ENCODE measurements at places on chromosomes 12 and 14.

- no peak for DNase-seq
These were observed 1.8 kb upstream of the CSRP2 start for GRCh38 chr12:76880519-76881023.

- no peak for DNase-seq
These were observed 66.5 kb downstream of the TBC1D30 start for GRCh38 chr12:64890873-64891468.

GRCh38 chr12:22231836-22232235 is 102.7 kb downstream of the ST8SIA1 start:
- DNase-seq: no peak

GRCh38 chr12:106387848-106388377 is 30.4 kb downstream of the POLR3B start:
- no peak for DNase-seq

GRCh38 chr14:73467377-73467776 is 9.0 kb upstream of the NUMB start:
- DNase-seq: no peak

DNA sequence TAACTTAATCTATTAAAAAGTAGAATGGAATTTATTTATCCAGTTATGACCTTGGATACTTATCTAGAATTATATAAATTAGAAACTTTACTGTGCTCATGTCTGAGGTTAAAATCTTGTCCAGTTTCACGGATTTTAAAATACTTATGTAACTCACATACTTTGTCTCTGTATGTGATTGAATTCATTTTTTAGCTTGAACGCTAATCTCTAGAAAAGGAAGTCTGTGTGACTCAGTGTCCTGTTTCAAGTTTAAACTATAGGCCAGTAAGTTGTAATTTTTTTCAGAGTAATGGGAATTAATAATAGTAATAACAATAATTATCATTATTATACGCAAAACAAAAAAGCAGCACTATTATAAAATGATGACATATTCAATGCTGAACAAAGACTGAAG is 168.6 kb downstream of the CPNE8 start:
- no peak for DNase-seq

- DNase-seq: no peak
These were observed at the start of gene FGF6 for GRCh38 chr12:4445156-4446101. TSS of gene FGF6 (minus strand) at chr12:4445815. CDS start at chr12:4445570, 245 bp downstream.

GRCh38 chr12:12024911-12025682 is 45.6 kb upstream of the BCL2L14 start:
- no peak for DNase-seq

- no peak for DNase-seq
These were observed 44.7 kb upstream of the GALNT9 start for GRCh38 chr12:132373901-132374611.

DNA sequence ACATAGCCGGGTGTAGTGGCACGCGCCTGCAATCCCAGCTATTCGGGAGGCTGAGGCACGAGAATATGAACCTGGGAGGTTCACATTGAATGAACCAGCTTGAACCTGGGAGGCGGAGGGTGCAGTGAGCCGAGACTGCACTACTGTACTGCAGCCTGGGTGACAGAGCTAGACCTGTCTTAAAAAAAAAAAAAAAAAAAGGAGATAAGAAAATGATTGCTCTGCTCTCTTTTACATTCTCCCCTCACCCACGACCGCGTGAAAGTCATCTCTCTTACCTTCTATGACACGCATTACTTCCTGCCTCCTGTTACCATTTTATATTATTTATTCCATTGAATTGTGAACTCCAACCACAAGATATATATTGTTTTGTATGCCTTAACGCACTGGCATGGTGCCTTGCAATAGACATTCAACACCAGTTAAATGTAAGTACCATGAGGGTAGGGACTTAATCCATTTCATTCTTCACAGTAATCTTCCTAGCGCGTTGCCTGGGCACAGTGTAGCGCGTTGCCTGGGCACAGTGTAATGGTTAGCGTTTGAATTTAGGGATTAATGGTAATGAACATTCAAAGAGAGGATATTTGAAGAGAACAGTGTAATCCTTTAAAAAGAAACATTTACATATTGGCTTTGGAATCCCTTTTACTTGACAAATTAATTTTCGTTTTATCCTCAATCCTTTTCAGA is 2.7 kb downstream of the RAP1B start:
- DNase-seq: no peak

GRCh38 chr12:2161473-2161872 is 108.7 kb downstream of the CACNA1C start:
- DNase-seq: no peak

- no peak for DNase-seq
These were observed 331.9 kb upstream of the FLRT2 start for GRCh38 chr14:85198001-85198400.

GRCh38 chr12:2648406-2648805 is 146.4 kb upstream of the FKBP4 start:
- no peak for DNase-seq

DNA sequence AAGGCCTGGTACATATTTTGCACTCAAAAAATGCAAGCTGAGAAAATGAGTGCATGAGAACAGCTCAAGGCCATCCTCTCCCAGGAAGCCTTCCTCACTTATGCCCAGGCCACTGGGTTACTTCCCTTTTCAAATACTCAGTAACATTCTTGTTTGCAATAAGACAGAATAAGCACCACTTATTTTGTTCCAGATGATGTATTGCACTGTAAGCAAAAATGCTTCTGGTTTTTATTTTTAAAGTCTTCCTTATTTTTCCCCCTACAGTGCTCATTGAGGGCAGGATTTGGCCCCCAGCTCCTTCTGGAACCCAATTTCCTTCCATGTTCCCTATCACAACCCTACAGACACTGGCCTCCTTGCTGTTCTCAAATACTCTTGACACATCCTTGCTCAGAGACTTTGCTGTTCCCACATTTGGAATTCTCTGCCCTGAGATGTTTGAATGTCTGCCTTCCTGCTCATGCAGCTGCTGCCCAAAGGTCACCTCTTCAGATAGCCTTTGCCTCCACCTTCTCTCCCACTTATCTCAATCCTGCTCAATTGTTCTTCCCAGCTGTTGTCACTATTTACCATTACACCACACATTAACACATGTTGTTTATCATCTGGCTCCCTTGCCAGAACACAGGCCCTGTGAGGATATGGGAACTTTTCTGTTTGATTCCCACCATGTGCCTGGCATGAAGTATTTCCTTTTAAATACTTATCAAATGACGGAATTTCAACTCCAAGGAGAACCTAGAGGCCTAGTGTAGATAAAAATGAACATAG is 49.9 kb downstream of the IFNG start:
- no peak for DNase-seq

- no peak for DNase-seq
These were observed 299.1 kb downstream of the BTG1 start for GRCh38 chr12:91846466-91847055.

DNA sequence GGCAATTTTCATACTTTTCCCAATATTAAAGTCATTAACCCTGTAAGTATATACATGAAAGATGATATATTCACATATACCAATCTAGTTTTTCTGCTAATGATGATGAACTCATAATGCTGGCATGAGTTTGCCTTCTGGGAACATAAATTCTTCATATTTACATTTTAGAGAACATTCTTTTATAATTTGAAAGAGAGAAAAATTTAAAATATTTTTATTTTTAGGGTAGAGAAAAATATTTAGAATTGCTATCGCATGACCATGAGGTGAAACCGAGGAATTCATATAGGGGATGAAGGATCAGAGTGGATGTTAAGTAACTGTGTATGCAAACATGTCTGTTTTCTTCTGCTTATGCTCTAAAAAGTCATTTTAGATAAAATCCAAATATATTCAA is 825.3 kb upstream of the FLRT2 start:
- DNase-seq: no peak

DNA sequence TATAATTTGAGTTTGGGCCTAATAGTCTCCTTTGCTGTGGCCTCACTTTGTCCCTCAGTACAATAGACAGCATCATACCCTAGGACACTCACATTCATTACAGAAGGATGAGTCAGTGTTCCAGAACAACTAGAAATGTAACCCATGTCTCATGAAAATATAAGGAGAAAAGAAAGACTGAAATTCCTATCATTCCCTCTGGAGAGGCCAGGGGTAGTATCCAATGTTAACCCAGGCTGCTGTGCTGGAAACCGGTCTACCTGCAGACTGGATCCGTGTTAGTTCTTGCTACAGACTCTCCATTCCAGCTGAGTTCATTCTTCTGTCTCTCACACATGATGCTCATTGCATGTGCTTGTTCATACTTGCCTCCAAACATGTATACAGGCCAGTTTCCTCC is 75.8 kb upstream of the HOXC13 start:
- no peak for DNase-seq
